ENCODE measurements at places on chromosomes 7 and 10. TPM values are rescaled to one million over a fixed set of nuclear protein-coding genes. Genes with fewer than 3 reads are reported as not detected.

ZMIZ2 gene
- 55.0 TPM for polyA plus RNA-seq

NPTX2 gene
- polyA plus RNA-seq: 0.38 TPM

AKR1C8 gene
- polyA plus RNA-seq: not detected

FGFR2 gene
- 263 TPM for polyA plus RNA-seq

EEPD1 gene
- polyA plus RNA-seq: 17.7 TPM

TET1 gene
- 13.5 TPM for polyA plus RNA-seq

ZPBP gene
- polyA plus RNA-seq: not detected

MSMB gene
- not detected for polyA plus RNA-seq

LRRC4 gene
- polyA plus RNA-seq: 13.9 TPM

HOXA5 gene
- polyA plus RNA-seq: 91.6 TPM

SMKR1 gene
- 0.41 TPM for polyA plus RNA-seq

PRLHR gene
- 0.04 TPM for polyA plus RNA-seq

TMEM236 gene
- 0.50 TPM for polyA plus RNA-seq

C10orf62 gene
- 0.14 TPM for polyA plus RNA-seq

NODAL gene
- polyA plus RNA-seq: 0.94 TPM

NOC3L gene
- 28.6 TPM for polyA plus RNA-seq

WDR86 gene
- polyA plus RNA-seq: 22.3 TPM

ANKRD61 gene
- polyA plus RNA-seq: 3.5 TPM

NDUFB8 gene
- polyA plus RNA-seq: 146 TPM

PLAC9 gene
- polyA plus RNA-seq: 44.6 TPM

EN2 gene
- not detected for polyA plus RNA-seq

ALOX5 gene
- 1.7 TPM for polyA plus RNA-seq

NUPR2 gene
- polyA plus RNA-seq: 4.0 TPM

PRPF18 gene
- polyA plus RNA-seq: 28.7 TPM

ZNF248 gene
- polyA plus RNA-seq: 40.5 TPM

CREB5 gene
- 18.5 TPM for polyA plus RNA-seq

PPIF gene
- 29.7 TPM for polyA plus RNA-seq

TIMM23B gene
- 18.2 TPM for polyA plus RNA-seq

BMPER gene
- 39.9 TPM for polyA plus RNA-seq

COBL gene
- polyA plus RNA-seq: 3.6 TPM

PAOX gene
- polyA plus RNA-seq: 6.8 TPM

UBE2D1 gene
- polyA plus RNA-seq: 33.6 TPM

PDAP1 gene
- 150 TPM for polyA plus RNA-seq

TACC2 gene
- polyA plus RNA-seq: 24.1 TPM

TRIM74 gene
- 1.8 TPM for polyA plus RNA-seq

SP8 gene
- not detected for polyA plus RNA-seq

ZNF117 gene
- 64.8 TPM for polyA plus RNA-seq

CPVL gene
- 12.4 TPM for polyA plus RNA-seq

ATG9B gene
- polyA plus RNA-seq: 3.4 TPM

PNPLA8 gene
- 28.7 TPM for polyA plus RNA-seq

EGR2 gene
- 2.0 TPM for polyA plus RNA-seq

FFAR4 gene
- 0.21 TPM for polyA plus RNA-seq
